Stimulated activated CD8-positive, alpha-beta memory T cell treated with anti-CD3 and anti-CD28 coated beads, Interleukin-2, amount 100 ng/mL, for 48 hours (primary cell): ENCODE measurements at places on chromosomes 16 and 17.

GRCh38 chr17:28521311-28522085 lies 15.3 kb downstream of the FOXN1 start:
- no peak for DNase-seq

GRCh38 chr17:59783221-59784047 lies 76.0 kb downstream of the VMP1 start:
- DNase-seq, result no peak

DNA sequence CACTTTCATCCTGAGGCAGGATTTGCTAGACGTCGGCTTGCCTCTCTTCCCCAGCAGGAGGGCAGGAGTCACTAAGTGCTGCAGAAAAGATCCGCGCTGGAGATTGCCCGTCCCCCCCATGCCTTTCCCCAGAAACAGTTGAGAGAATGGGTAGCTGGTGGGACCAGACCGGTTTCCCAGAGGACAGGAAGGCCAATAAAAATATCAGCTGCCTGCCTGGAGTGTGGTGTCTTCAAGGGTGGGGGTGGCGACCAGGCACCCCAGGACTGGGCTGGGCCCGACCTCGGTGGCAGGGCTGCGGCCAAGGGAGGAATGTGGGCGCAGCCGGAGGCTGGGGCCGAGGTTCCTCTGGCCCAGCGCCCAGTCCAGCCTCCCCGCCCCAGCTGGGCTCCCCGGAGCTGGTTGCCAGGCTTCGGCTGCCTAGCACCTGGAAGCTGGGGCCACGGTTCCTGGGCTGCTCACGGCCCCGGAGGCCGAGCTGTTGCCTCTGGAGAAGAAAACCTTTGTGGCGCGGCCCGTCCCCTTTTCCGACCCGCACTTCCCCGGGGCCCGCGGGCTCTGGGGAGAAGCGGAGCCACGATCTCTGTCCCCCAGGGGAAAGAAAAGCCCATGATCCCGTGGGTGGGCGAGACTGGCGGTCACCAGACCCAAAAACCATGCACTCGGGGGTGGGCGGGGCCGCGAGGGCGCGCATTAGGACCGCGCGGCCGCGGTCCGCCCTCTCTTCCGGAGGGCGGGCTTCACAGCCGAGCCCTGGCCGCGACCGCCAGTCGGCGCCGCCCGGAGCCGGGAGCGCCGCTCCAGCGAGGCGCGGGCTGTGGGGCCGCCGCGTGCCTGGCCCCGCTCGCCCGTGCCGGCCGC lies at the start of gene TRAF4:
TSS of gene TRAF4 (plus strand) at position 769 of the 861 bp plus-strand sequence. CDS start 102 bp downstream, outside the sequence.
- DNase-seq, result peak; percentile 73

DNA sequence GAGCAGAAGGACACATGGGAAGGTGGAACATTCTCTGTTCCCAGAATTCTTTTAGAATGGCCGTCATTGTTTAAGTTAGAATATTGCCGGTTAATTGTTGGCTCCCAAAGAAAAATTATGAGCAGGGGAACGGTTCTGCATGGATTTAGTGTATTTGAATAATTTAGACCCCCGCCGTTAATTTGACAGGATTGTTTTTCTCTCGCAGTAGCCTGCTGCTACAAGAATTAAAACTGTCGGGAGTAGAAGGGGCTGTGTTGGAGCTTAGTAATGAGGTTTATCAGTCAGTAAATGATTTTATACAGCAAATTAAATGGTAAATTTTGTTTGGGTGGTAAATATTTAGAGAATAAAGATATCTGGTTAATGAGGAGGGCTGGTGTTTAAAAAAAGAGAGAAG lies 431.2 kb upstream of the DYNLRB2 start:
- DNase-seq, result no peak
